ENCODE measurements at places on chromosomes 1 and 21. TPM values are rescaled to one million over a fixed set of nuclear protein-coding genes. Genes with fewer than 3 reads are reported as not detected.

DNA sequence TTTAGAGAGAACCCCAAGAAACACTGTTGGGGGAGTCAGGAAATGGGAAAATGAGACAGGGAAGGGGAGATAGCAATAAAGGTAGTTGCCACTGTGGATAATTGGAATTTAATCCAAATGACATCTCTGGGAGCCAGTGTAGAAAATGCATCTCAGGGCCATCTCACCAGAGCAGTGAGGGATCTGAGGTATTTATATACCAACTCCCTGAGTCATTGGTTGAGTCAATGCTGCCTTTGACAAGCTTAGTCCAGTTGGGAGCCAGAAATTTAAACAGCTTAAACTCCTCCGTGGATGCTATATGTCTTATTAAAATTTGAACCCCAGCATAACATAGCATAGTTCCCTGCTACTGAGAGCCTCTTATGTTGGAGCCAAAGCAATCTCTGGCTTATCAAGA is 140.3 kb downstream of the SLC30A10 start:
- no peaks in the 10 kb centered on the region for H3K4me1 ChIP-seq
- no peak overlapping the region for H3K4me3 ChIP-seq
- H3K36me3 ChIP-seq, result no peaks in the 10 kb centered on the region

GRCh38 chr1:215043401-215043800 is 39.1 kb upstream of the KCNK2 start:
- H3K36me3 ChIP-seq, result no peaks in the 10 kb centered on the region
- peaks cover 23% of the 10 kb centered on the region for H3K27me3 ChIP-seq
- H3K27ac ChIP-seq, result no peak overlapping the region
- H3K4me3 ChIP-seq, result no peak overlapping the region

LGR6 gene
- 0.19 TPM for total RNA-seq

AMPD1 gene
- not detected for total RNA-seq

- H3K4me3 ChIP-seq, result no peak overlapping the region
- peaks cover 4% of the 10 kb centered on the region for H3K4me1 ChIP-seq
- peaks cover 12% of the 10 kb centered on the region for H3K36me3 ChIP-seq
- H3K27me3 ChIP-seq, result no peaks in the 10 kb centered on the region
- H3K27ac ChIP-seq, result no peak overlapping the region
These were observed 122.5 kb downstream of the TRIM33 start for GRCh38 chr1:114388432-114389003.

- H3K27me3 ChIP-seq, result no peaks in the 10 kb centered on the region
- H3K4me3 ChIP-seq, result no peak overlapping the region
- H3K36me3 ChIP-seq, result peaks cover 2% of the 10 kb centered on the region
- no peak for DNase-seq
These were observed 14.9 kb upstream of the PAQR7 start for GRCh38 chr1:25890239-25891034.

COL16A1 gene
- total RNA-seq, result 0.47 TPM

DNA sequence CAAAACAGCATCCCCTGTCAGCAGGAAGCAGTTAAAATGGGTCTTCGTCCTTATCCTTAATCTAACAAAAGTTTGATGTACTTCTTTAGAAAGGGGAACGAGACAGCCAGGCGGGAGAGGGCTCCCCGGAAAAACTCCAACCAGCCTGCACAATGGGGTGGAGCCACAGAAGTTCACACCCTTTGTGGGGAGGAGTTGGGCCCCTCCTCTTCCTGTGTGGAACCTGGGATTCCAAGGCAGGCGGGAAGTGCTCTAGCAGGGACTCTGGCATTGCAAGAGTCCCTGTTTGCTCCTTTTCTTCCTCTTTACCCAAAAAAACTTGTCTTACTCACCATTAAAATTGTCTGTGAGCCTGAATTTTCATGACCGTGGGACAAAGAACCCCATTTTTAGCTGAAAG is 47.7 kb downstream of the FCRL5 start:
- H3K4me1 ChIP-seq, result no peaks in the 10 kb centered on the region
- no peak overlapping the region for H3K27ac ChIP-seq
- no peak overlapping the region for H3K4me3 ChIP-seq
- no peak for DNase-seq
- no peaks in the 10 kb centered on the region for H3K36me3 ChIP-seq
- H3K27me3 ChIP-seq, result peaks cover 5% of the 10 kb centered on the region

DNA sequence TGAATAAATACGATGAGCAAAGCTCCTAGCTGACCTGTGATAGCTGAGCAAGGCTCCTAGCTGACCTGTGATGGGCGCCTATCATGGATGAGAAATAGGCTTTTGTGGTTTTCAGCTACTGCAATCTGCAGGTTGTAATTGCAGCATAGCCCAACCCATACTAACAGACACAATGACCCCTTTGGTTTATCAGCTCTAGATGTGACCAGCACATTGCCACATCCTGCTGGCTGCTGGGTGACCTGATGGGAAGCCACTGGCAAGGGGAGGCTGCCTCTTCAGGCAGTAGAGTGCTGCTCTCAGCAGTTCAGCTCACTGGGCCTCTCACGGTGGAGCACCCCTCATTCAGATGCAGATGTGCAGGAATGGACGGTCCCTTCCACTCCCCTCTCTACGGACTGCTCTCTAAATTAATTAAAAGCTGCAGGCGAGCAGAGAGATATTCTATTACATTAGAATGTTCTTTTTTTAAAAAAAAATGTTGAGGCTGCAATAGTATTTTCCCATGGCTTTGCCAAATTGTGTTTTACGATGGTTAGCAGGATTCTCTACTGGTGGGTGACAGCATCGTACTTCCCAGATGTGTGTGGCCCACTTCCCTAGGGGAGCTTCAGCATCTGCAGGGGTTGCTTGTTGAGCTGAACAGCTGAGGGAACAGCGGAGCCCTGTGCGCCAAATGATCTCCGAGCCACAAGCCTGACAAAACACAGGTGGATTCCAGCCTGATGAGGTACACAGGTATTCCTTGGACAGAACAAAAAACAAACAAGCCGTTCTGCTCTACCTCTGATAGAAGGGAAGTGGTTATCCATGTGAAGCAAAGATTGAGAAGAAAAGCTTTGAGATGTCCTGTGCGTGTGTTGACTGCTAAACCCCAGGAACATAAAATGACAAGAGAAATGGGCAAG is 65.0 kb downstream of the SYT6 start:
- no peaks in the 10 kb centered on the region for H3K27me3 ChIP-seq
- H3K4me1 ChIP-seq, result peaks cover 3% of the 10 kb centered on the region
- H3K4me3 ChIP-seq, result no peak overlapping the region

DNA sequence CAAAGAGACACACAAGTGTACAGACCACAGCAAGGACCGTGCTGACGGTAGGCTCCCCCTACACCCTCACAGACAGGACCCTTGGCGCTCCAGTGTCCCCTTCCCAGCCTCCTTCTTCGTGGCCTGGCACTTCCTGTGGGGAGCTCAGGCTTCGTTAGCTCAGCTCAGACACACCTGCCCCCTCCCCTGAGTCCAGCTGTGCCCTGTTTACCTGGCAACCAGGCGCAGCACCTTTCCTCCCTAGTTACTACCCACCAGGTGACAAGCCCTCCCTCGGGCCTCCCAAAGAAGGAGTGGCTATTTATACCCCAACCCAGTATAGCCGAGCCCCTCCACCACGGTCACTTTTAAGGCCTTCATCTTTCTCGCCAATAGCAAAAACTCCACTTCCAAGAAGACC is 4.7 kb downstream of the CELF3 start:
- no peak for DNase-seq
- peaks cover 28% of the 10 kb centered on the region for H3K27me3 ChIP-seq
- H3K4me3 ChIP-seq, result no peak overlapping the region
- no peak overlapping the region for H3K27ac ChIP-seq
- no peaks in the 10 kb centered on the region for H3K36me3 ChIP-seq

- H3K27ac ChIP-seq, result peak overlapping the region; percentile 46
- peaks cover 15% of the 10 kb centered on the region for H3K4me1 ChIP-seq
- peaks cover 16% of the 10 kb centered on the region for H3K36me3 ChIP-seq
- H3K4me3 ChIP-seq, result no peak overlapping the region
These were observed 100.2 kb downstream of the GTF2B start for GRCh38 chr1:88791192-88791591.

DNA sequence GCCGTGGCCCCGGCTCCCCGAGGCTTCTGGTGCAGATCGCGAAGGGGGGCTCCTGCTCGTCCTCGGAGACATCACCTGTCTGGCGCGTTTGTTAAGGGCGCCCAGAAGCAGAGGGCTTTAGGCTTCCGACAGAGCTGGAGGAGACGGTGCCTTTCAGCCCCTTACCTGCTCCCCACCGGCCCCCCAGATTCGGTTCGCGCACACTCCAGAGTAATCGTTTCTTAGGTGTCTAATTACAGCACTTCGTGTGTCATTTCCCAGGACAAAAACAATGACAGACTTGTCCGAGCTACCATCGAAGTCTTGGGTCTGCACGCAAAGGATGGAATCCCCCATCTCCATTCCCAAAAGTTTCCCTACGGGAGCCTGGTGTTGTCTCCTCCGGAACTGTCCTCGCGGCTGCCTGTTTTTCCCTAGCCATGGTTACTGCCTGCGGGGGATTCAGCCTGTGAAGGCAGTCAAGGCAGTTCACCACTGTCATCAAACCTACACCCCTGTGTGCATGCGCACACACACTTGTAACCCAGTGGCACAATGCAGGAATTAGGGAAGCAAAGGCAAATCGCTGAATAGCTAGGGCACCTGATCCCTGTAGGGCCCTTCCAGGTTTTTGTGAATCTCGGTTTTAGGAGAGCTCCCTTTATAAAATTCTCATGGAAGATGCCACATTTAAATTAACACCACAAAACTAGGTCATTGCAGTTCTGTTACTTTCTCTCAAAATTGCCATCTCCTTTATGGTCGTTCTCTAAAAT is 738 bp upstream of the CDC42BPA start:
- H3K36me3 ChIP-seq, result no peaks in the 10 kb centered on the region
- H3K4me1 ChIP-seq, result peaks cover 8% of the 10 kb centered on the region
- no peak for DNase-seq

DNA sequence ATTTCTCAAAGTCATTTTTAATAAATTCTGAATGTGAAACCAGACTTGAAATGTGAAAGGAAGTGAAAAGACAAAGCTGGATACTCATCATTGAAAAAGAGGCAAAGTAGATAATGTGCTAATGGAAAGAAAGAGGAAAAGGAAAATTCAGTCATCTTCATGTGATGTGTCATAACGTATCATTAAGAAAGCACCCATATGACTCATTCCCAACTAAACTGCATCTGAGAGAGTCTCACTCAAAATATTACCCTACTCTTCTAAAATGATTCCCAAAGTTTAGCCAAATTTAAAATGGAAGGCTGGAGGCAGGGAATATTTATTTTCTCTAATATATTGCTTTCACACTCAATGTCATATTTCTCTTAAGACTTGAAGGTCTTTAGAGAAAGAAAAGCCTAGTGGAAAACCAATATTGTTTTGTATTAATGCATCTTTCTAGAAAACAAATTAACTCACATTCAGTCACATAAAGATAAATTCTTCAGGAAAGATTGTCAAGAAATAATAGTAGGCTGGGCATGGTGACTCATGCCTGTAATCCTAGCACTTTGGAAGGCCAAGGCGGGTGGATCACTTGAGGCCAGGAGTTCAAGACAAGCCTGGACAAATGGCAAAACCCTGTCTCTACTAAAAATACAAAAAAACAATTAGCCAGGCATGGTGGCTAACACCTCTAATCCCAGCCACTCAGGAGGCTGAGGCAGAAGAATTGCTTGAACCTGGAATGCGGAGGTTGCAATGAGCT is 129.9 kb downstream of the SLC30A10 start:
- peaks cover 7% of the 10 kb centered on the region for H3K27me3 ChIP-seq
- H3K4me1 ChIP-seq, result no peaks in the 10 kb centered on the region
- DNase-seq, result no peak
- no peak overlapping the region for H3K27ac ChIP-seq

BATF3 gene
- total RNA-seq, result 27.1 TPM

DNA sequence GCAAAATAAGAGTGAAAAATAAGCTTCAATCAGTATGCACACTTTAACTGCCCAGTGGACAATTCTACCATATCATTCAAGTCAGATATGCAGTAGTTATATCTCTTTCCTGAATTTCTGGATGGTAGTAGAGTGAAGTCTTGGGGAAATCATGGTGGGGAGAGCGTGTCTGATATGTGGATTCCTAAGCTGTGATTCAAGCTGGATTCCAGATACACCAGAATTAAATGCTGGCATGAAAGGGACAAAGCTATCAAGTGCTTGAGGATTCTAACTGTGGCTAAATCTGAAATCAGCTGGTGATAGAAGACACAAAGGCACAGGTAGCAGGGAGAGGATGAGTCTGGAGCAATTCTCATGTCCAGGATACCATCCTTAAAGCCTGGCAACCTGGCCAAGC is 323.5 kb downstream of the DUSP10 start:
- H3K27ac ChIP-seq, result no peak overlapping the region
- H3K4me3 ChIP-seq, result no peak overlapping the region

- no peak overlapping the region for H3K27ac ChIP-seq
- DNase-seq, result no peak
- no peaks in the 10 kb centered on the region for H3K4me1 ChIP-seq
- H3K4me3 ChIP-seq, result no peak overlapping the region
- no peaks in the 10 kb centered on the region for H3K36me3 ChIP-seq
These were observed 256.5 kb downstream of the NFIA start for GRCh38 chr1:61338899-61339298.

- H3K4me3 ChIP-seq, result no peak overlapping the region
- H3K36me3 ChIP-seq, result no peaks in the 10 kb centered on the region
- no peaks in the 10 kb centered on the region for H3K27me3 ChIP-seq
- no peak for DNase-seq
- H3K27ac ChIP-seq, result no peak overlapping the region
- H3K4me1 ChIP-seq, result no peaks in the 10 kb centered on the region
These were observed 26.1 kb upstream of the KCNE2 start for GRCh38 chr21:34337741-34338140.

DNA sequence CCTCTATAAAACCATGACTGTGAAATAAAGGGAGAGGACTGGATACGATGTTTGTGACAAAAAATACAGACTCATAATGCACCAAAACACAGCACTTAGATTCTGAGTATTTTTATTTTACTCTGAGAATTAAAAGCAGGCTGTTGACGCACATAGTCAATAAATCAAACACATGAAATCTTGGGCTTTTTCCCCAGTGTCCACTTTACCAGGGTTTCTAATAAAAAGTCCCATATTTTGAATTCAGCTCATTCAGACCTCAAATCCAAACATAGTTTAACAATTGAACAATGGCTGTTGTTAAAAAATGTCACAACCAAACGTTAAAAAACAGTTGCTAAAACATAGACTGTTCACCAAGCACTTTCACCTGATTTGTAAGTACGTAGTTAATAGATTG is 553.4 kb downstream of the LTN1 start:
- no peaks in the 10 kb centered on the region for H3K4me1 ChIP-seq
- no peak for DNase-seq
- H3K36me3 ChIP-seq, result no peaks in the 10 kb centered on the region
- H3K27ac ChIP-seq, result no peak overlapping the region
- peaks cover 3% of the 10 kb centered on the region for H3K27me3 ChIP-seq

DNA sequence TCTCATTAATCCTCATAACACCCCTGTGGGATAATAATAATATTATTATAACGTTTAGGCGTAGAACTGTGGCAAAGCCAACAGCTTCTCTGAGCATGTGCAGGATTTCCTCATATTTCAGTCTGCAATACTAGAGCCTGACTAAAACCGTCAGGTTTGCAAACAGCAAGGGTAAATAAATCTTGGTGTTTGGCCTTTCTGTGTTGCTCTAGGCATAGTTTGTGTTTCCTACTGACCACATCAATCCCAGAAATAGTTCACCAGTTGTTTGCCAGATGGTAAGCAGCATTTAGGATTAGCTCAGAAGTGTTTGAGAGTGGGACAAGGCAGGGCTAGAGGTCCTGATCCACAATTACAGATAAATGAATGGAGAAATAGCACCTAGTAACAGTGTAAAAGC is 2.8 kb upstream of the KCNA3 start:
- H3K36me3 ChIP-seq, result peaks cover 16% of the 10 kb centered on the region
- H3K27ac ChIP-seq, result no peak overlapping the region
- no peak overlapping the region for H3K4me3 ChIP-seq
- DNase-seq, result no peak
- H3K4me1 ChIP-seq, result peaks cover 10% of the 10 kb centered on the region

Measured in activated naive CD4-positive, alpha-beta T cell treated with anti-CD3 and anti-CD28 coated beads for 36 hours (primary cell).